ENCODE measurements at places on chromosomes 2 and 18. TPM values are rescaled to one million over a fixed set of nuclear protein-coding genes. Genes with fewer than 3 reads are reported as not detected.

The PFN4 gene
- total RNA-seq = 0.39 TPM

The SERPINB12 gene
- total RNA-seq = not detected

The MC5R gene
- total RNA-seq = not detected

The BCL11A gene
- total RNA-seq = 4.6 TPM

The AAK1 gene
- 20.5 TPM for total RNA-seq

The GAD1 gene
- 2.1 TPM for total RNA-seq

The BMP10 gene
- not detected for total RNA-seq

The SCN2A gene
- 0.42 TPM for total RNA-seq

The UGT1A6 gene
- total RNA-seq = 0.78 TPM

The C2orf72 gene
- total RNA-seq = not detected

The SATB2 gene
- 0.30 TPM for total RNA-seq

The FAM161A gene
- total RNA-seq = 0.70 TPM

The BOK gene
- total RNA-seq = 41.2 TPM

The HOXD12 gene
- not detected for total RNA-seq

The UGT1A4 gene
- not detected for total RNA-seq

The RAB27B gene
- total RNA-seq = 5.5 TPM

The ANKRD30B gene
- total RNA-seq = not detected

The RAB17 gene
- total RNA-seq = 4.8 TPM

The KYNU gene
- 1.7 TPM for total RNA-seq

The C2orf92 gene
- total RNA-seq = not detected

The ALKAL2 gene
- not detected for total RNA-seq

The CCDC121 gene
- 1.0 TPM for total RNA-seq

The FLACC1 gene
- not detected for total RNA-seq

The ZC3H6 gene
- 1.1 TPM for total RNA-seq

The ST6GAL2 gene
- 0.08 TPM for total RNA-seq

The TEX51 gene
- not detected for total RNA-seq

The ASB18 gene
- total RNA-seq = not detected

The OTOF gene
- not detected for total RNA-seq

The PID1 gene
- total RNA-seq = 9.6 TPM

The KCNF1 gene
- 0.04 TPM for total RNA-seq

The LIMS2 gene
- not detected for total RNA-seq

The COL6A3 gene
- 23.8 TPM for total RNA-seq

The TYW5 gene
- 6.8 TPM for total RNA-seq

The GPATCH11 gene
- total RNA-seq = 6.2 TPM

All from hair follicular keratinocyte (primary cell).